ENCODE measurements at places on chromosomes 7 and 10.

DNA sequence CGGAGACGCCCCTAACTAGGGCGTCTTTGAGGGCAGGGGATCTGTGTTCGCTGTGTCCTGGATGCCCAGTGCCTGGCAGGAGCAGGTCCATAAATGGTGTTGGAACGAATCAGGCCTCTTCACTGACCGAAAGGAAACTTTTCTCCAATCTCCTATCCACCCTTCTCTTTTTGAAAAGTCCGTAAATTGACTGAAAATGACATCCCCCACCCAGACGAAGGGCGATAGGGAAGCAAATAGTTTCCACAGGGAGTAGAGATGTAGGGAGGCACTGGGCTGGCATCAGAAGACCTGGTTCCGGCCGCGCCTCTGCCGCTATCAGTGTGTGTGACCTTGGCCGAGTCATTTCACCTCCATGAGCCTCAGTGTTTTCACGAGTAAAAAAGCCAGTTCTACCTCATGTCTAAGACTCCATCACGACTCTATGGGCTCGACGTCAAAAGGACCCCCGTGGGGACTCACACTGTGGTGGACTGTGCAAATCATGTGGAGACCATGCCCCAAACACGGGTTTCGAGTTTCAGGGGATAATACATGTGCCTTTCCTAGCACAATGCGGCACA, 497 bp upstream of the RAB11FIP2 start:
- peak; percentile 59 for DNase-seq

GRCh38 chr10:12466704-12467305, 117.5 kb downstream of the CAMK1D start:
- DNase-seq: no peak

DNA sequence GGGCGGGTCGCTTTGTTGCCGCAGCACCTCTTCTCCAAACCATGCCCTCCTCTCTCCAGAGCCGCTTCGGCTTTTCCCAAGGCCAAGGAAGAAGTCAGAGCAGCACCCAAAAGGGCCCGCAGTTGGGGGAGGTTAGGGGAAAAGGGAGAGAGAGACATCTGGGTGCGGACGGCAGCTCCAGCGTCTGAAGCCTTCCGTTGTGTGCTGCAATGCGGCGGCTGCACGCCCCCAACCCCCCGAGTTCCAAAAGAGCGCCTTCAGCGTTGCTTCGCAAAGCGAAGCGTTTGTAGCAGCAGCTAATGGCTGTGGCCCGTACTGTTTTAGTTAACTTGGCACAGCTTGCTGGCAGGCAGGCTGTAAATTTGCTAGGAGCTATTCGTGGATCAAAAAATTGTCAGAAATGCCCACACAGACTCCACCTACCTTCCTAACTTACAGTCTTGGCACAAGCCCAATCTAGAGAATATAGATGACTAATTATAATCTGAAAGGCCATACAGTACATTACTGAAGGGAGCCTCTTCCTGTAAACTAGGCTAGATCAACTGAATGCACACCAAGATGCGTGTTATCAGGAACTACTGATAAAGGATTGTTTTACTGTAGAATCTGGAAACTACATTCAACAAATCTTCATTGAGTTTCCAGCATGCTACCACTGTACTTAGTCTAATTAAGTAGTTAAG, 1.1 kb upstream of the KBTBD2 start:
- peak; percentile 83 for DNase-seq

DNA sequence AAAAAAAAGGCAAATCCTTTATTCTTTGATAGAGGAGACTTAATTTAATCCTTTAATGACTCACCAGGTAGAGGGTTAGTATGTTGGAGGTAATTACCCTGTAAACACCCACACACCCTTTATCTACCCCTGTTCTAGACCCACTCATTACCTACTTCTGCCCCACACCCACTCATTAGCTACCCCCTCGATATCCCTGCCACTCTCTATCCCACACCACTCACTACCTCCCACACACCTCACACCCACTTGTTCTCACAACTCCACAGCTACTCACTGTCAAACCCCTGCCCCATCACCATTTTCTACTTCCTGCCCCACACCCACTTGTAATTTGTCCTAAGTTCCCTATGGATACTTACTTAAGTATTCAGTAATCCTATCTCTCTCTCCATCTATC, 49.7 kb downstream of the SEC61G start:
- DNase-seq: no peak

DNA sequence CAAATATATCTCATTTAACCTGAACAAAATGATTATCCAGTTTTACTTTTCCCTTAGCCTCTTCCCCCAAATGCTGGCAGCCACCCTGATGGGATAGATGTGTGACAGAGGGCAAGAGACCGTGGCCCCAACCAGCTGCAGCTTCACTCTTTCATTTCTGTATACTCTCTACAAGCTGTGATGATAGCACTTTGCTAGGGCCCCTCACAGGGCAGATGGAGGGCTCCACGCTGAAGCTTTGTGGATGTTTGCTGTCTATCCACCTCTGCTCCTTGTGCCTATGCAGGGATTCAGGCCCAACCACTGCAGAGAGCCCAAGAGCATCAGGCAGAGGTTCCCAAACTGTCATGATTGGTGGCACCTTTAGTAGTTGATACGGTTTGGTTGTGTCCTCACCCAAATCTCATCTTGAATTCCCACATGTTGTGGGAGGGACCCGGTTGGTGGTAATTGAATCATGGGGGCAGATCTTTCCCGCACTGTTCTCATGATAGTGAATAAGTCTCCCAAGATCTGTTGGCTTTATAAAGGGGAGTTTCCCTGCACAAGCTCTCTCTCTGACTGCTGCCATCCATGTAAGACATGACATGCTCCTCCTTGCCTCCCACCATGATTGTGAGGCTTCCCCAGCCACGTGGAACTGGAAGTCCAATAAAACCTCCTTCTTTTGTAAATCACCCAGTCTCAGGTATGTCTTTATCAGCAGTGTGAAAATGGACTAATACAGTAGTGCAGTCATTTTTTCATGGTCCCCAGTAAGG, 20.1 kb downstream of the HTRA1 start:
- DNase-seq: no peak

- no peak for DNase-seq
Measured at GRCh38 chr7:155996718-155997280, 184.5 kb upstream of the SHH start.

DNA sequence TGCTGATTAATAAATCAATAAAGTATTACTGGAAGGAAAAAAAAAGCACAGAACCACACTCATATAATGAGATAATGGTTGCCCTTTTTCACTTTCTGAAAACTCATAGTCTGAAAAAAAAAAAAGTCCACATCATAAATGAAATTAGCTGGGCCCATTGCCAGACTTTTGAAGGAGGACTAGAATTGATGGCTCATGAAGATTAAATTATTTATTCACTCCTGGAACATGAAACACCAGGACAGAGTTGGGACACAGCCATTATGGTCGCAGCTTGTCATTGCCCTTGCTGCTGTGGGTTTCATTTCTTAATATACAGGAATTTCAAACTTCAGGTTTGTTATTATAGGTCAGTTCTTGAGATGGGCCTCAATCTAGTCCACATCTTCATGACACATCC, 91.9 kb downstream of the CNTNAP2 start:
- no peak for DNase-seq

- no peak for DNase-seq
Measured at GRCh38 chr7:152501506-152501905, 65.7 kb upstream of the KMT2C start.

- no peak for DNase-seq
Measured at GRCh38 chr10:13317474-13317873, 17.6 kb upstream of the PHYH start.

GRCh38 chr7:33432821-33433220, 303.5 kb downstream of the BBS9 start:
- DNase-seq: no peak
